ENCODE measurements at places on chromosomes 7 and 10. TPM values are rescaled to one million over a fixed set of nuclear protein-coding genes. Genes with fewer than 3 reads are reported as not detected.

CPXM2 gene
- total RNA-seq: 1.9 TPM

SLC16A9 gene
- 3.5 TPM for total RNA-seq

ENTPD7 gene
- total RNA-seq: 20.3 TPM

ADCYAP1R1 gene
- total RNA-seq: not detected

NUTM2E gene
- not detected for total RNA-seq

SP4 gene
- 3.3 TPM for total RNA-seq

ASZ1 gene
- not detected for total RNA-seq

GGCT gene
- total RNA-seq: 58.0 TPM

IFIT1 gene
- total RNA-seq: 3.4 TPM

HOXA7 gene
- 27.9 TPM for total RNA-seq

DNA sequence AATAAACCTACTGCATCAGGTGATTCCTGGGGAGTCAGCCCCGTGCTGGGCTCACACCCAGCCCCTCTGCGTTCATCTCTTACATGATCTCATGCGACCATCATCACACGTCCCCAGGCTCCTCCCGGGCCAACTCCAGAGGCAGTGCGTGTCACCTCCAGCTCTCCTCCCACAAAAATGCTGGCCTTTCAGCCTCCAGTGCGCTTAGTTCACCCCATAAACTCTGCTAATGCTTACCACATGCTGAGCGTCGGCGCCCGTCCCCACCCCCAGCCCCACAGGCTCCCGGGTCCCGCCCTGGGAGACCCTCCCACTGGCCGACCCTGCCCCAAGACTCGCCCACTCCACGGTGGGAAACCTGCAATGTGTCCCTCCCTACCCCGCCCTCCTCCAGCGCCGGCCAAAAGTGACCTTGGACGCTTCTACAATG, 816 bp upstream of the SDK1 start:
- DNase-seq: no peak

- DNase-seq: no peak
Measured at GRCh38 chr10:7193369-7193768, 217.5 kb downstream of the SFMBT2 start.

- no peak for DNase-seq
Measured at GRCh38 chr10:6602700-6603084, 22.6 kb upstream of the PRKCQ start.

GRCh38 chr7:142876236-142876960, 9.1 kb downstream of the TRPV6 start:
- no peak for DNase-seq

DNA sequence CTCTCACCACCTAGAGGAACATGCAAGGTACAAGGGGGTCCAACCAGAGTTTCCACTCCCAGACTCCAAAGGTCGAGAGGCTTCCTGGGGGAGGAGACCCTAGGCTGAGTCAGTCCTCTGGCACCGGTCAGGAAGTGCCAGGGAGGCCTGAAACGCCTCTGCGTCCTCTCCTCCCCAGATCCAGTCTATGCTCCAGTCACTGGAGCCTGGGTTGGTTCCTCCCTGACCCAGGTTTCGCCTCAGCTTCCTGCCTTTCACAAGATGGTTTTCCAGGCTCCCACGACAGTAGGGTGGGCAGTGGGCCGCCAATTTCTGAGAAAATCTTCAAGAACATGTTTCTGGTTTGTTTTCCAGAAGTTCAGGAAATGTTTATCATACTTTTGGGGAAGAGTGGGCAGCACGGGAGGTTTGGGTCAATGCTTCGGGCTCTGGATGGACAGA, 30.0 kb downstream of the DUSP5 start:
- no peak for DNase-seq

- DNase-seq: no peak
Measured at GRCh38 chr7:154304740-154305700, 252.8 kb downstream of the DPP6 start.

DNA sequence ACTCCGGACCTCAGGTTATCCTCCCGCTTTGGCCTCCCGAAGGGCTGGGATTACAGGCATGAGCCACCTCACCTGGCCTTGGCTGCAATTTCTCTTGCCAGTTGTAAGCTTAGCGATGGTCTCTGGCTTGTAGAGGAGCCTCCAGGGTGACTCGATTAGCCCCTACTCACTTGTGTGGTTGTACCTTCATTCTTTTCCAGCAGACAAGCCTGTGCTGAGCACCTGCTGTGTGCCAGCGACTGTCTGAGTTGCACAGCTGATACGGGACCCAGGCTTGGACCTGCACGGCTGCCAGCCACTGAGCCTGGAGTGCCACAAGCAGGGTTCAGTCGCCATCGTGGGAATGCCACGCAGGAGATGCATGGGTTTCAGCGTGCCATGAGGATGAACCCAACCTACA, 42.0 kb upstream of the DNAJB6 start:
- DNase-seq: no peak

DNA sequence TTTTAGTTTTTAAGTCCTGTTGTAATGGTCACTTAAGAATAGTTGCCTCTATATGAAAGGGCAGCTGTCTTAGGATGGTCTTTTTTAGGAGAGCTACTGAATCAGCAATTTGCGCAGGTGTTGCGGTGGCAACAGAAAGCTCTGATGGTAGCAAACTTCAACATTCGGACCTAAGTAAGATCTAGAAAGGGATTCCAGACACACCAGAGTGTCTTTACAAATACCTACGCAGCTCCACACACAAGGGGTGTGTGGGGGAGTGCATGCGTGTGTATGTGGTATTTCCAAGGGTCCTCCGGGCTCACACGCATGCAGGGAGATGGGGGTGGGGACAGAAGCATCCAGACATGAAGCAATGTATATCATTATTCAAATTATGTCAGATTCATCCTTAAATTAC, 438.6 kb upstream of the MGMT start:
- no peak for DNase-seq

- DNase-seq: no peak
Measured at GRCh38 chr7:105985672-105986215, 22.7 kb downstream of the CDHR3 start.

GRCh38 chr10:119619215-119619614, 22.5 kb upstream of the TIAL1 start:
- DNase-seq: no peak

DNA sequence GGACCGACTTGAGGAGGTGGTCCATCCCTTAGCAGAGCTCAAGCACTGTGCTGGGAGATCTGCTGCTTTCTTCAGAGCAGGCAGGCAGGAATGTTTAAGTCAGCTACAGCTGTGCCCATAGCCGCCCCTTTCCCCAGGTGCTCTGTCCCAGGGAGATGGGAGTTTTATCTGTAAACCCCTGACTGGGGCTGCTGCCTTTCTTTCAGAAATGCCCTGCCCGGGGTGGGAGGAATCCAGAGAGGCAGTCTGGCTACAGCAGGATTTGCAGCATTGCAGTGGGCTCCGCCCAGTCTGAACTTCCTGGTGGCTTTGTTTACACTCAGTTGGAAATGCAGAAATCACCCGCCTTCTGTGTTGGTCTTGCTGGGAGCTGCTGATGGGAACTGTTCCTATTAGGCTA, 51.2 kb upstream of the SEMA3A start:
- no peak for DNase-seq

- no peak for DNase-seq
Measured at GRCh38 chr10:97016728-97017473, 168.9 kb downstream of the SLIT1 start.

DNA sequence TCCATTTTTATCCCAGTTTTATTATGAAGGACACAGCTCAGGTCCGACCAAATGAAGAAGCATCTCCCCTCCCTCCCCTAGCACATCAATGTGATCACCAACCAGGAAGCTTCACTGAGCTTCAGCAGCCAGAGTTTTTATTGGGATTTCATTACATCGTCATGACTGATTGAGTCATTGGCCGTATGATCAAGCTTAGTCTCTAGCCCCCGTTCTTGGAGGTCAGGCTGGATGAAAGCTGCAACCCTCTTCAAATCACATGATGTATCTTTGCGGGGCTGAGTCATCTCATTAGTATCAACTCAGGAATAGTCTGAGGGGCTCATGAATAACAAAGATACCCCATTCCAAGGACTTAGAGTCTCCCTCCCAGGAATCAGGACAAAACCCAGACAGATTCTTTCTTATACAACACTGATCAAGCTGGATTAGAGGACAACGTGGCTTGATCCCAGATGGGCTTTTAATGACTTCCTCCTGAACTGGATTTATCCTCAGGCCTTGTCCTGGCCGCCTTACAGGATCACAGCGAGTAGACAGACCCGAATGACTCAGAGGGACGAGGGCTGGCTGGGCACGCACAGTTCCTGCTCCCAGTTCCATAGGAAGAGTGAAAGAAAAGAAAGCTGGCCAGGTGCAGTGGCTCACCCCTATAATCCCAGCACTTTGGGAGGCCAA, 14.5 kb downstream of the LIMK1 start:
- peak; percentile 63 for DNase-seq

DNA sequence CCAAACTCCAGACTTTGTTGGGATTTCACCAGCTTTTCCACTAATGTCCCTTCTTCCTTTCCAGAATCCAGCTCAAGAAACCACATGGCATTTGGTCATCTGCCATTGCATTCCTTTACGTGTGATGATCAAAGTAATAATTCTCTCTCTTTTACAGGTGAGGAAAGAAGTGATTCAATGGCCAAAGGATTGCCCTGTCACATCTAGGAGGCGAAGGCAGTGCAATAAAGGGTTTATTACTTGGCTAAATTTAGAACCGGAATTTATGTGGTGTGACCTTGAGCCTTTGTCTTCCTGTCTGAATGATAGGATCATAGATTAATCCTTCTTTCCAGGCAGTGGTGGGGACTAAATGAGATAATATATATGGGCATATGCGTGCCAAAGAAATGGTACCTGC, 58.3 kb upstream of the COBL start:
- DNase-seq: no peak

GRCh38 chr7:16062269-16062668, 359.1 kb downstream of the CRPPA start:
- no peak for DNase-seq

DNA sequence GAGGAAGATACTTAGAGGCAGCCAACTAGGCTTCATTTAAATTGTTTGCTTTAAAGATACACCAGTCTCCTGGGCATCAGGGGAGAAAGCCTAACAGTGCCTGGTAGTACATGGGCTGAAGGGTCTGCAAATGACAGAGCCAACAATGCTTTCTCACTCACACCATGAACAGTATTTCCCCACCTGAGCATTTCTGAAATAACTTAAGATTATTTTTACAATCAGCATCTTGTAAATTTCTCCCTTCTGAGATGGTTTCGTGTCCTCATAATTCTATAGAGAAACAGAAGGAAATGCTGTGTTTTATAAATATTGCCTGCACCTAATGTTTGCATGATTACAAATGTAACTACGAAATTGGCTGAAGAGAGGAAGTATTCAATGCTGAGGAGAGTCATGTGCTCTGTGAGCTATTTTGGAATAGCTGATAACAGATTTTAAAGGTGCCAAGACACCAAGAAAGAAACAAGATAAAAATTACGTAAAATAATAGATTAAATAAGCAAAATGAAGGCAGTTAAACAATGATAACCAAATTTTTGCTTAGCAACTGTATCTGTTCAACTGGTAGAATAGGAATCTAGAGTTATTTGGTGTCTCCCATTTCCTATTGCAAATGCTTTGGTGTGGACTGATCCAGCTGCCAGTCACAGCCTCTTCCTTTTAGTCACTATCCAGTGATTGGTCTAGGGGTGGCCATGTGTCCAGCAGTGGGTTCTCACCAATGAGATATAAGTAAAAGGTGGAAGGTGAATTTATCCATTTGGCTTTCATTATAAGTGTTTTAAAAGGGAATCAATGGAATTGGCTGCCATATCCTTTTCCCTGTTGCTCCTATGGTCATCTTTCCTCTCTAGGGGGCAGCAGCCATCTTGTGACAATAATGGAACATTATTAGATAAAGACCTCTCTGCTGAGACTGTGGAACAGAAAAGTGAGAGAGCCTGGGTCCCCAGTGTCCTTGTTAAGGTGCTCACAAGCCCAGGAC, 167.9 kb upstream of the SLC26A5 start:
- no peak for DNase-seq

GRCh38 chr7:73701357-73701995, 18.0 kb downstream of the STX1A start:
- DNase-seq: no peak

DNA sequence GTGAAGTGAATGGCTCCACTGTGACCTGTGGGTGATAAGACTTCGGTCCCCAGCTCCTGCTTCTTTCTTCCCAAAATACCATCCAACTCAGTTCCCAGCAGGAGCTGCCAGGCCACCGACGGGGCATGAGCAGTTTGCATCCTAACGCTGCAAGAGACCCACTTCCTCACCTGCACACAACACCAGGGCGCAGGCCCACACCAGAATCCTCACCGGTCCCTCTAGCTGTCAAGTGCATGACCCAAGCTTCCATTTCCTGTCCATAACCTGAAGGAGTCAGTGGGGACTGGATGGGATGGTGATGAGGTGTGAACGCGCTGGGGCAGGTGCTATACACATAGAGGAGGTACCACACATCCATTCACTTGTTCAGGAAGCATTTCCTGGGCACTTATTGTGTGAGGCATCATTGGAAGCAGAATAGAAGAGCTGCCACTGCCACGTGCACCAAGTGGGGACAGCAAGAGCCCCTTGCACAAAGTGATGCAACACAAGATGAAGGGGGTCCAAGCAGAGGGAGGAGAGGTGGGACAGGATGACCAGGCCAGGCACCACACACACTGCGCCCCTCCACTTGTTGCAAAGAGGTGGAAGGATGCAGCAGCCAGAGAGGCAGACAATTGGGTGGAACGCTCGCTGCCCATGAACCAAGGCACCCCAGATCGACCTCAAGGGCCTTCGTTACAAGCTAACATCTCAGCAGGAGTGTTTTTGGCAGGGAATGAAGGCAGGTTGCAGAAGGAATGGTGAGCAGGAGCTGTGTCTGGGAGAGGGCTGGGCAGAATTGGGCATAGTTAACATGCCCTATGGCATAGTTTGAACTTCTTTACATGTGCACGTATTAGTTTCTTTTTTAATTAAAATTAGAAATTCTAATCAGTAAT, 605.8 kb upstream of the MGMT start:
- no peak for DNase-seq

- DNase-seq: no peak
Measured at GRCh38 chr7:100127866-100128636, 1.3 kb downstream of the MBLAC1 start.

DNA sequence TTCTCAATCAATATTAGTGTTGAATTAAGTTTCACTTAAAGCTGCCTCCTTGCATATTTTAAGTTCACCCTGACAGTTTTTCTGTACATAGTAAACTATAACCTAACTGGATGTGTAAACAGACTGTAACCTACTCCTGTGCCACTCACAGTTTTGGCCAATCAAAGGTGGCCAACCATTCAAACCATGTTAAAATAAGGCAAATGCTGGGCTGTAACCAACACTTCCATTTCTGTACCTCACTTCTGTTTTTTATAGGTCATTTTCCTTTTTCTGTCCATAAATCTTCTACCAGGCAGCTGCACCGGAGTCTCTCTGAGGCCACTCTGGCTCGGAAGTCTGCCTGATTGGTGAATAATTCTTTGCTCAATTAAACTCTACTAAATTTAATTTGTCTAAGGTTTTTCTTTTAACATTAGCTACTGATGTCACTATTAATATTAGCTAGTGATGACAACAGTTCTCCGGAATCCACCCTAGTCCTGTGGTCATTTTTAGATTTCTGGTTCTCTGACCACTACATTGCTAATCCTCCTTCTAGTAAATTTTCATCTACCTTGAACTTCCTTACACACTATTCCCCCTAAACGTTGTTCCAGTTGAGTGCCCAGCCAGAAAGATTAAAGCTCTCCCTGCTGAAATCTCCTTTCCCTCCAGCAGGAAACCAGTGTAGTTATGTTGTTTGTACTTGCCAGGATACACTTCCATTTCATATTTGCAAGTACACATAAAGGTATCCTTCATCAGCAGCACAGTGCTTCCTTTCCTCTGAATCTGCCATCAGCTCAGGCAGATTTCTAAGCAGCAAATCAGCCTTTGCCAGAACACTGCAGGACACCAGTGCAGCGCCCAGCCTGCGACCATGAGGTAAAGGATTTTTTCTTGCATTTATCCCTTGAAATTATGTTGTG, 18.6 kb upstream of the IFIT2 start:
- DNase-seq: peak; percentile 79
